ENCODE measurements at places on chromosomes 11 and 22. TPM values are rescaled to one million over a fixed set of nuclear protein-coding genes. Genes with fewer than 3 reads are reported as not detected.

Gene LRRC55
- total RNA-seq, result not detected

Gene RAG2
- not detected for total RNA-seq

- no peak for DNase-seq
These were observed 781 bp downstream of the TCIRG1 start for GRCh38 chr11:68039526-68040086.

DNA sequence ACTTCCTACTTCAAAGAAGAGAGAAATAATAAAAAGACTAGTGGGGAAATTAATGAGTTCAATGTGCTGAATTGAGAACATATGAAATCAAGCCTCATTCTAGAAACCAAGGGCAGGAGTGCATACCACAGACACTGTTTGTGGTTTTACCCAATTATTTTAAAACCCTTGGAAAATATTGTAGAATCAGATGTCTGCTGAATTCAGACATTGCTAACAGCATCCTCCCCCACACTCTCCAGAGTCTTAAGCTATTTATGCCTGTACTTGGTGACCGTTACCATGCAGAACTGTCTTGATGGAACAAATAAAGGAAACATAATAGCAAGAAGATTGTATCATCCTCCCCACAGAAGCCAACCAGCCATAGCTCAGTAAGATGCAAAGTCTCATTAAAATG lies 850.1 kb downstream of the NTM start:
- DNase-seq, result no peak

GRCh38 chr11:7564803-7565202 lies 51.0 kb downstream of the PPFIBP2 start:
- DNase-seq, result no peak
